ENCODE measurements at places on chromosomes 16 and 17. TPM values are rescaled to one million over a fixed set of nuclear protein-coding genes. Genes with fewer than 3 reads are reported as not detected.

Gene RCVRN
- total RNA-seq = not detected

Gene CCL17
- not detected for total RNA-seq

DNA sequence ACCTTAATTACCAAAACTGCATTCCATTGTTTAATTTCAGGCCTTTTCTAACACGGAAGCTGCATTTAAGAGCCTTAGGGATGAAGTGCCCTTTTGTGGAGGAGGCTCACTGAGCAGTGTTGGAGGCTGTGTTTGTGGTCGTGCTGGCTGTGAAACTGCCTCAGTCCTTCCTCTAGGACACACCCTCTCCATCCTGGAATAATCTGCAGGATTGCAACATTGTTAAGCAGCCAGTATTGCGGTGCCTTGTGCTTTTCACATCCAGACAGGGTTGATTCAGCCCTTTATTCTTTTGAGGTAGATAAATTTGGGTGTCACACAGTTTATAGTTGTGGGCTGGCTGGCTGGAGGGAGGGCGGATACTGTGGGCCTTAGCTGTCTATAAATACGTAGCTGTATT is 141.6 kb downstream of the CDRT15L2 start:
- peak; percentile 4 for DNase-seq

GRCh38 chr16:2514333-2515179 is 804 bp downstream of the ATP6V0C start:
- no peak for DNase-seq

DNA sequence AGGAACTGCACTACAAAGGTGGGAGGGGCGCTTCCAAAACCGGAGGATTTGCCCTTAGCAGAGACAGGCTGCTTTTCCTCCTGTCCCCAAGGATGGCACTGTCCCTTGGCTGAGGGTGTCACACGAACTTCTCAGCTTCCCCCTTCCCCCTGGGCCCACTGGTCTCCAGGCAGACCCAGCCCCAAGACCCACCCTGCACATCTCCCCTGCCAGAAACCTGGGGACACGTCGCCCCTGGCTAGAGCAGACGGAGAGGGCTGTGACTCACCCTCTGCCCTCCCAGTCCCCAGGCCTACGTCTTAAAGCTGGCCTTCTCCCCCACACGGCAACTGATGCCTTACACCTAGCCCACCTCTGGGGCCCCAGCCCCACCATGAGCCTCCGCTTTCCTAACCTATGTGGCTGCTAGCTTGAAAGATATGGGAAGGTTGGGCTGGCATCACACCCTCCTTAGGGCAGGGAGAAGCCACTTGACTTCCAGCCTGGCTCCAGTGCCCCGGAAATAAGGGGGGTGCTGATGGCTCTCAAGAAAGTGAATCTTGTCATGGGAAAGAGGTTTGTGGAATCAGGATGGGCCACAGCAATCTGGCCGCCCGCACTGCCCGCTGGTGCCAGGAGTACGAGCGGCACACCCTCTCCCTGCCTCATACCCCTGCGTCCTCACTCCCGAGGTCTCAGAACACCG is 4.6 kb downstream of the ZNF319 start:
- no peak for DNase-seq

- DNase-seq = no peak
Observed at GRCh38 chr17:69317625-69318024, 9.3 kb downstream of the ABCA5 start.

DNA sequence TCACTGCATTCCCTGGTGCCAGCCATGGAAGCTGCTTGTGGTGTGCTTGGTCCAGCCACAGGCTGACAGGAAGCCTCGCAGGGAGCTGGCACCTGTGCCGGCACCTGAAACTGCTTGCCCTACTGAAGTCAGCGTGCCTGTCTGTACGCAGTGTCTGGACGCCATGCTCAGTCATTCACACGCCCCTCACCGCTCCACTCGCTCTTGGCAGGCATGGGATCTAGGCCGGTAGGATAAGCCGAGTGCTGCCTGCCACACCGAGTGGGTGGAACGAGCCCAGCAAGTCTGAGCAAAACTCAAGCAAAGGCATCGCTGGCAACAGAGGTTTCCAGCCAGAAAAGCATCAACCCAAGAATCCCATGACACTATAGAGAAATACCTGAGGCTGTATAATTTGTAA is 350.6 kb downstream of the CDH11 start:
- DNase-seq = no peak

DNA sequence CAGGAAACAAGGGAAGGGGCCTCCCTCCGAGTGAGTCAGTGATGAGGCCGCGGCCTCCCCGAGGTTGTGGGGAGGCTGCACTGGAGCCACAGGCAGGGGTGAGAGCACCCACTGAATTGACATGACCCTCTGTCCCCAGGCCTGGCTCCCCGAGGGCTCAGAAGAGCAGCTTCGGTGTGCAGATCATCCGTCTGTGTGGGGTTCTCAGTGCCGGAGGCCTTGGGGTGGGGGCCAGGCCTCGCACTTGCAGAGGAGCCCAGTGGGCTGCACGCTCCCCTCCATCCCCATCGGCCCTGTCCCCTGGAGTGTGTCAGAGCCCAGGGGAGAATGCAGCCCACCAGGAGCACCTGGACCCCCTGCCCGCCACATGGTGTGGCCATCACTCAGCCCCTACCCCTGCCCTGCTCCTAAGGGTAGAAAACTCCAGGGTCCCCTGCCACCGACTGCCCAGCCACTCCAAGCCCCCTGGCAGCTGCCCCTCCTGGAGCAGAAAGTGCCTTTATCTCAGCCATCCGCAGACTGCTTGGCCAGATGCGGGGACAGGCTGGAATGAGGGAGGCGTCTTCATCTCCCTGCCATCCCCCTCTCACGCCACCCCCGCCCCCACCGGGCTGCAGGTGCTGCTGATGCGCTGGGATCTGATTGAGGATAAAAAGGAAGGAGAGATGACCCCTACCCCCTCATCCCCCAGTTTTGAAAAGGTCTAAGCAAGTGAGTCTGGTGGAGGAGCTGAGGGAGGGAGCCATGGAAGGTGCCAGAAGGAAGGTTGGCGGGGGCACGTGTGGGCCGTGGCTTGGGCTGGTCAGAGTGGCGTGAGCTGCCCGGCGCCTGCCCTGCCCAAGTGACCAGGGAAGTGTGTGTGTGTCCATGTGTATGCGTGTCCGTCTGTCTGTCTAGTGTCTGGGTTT is 358.3 kb downstream of the SEC14L1 start:
- no peak for DNase-seq

GRCh38 chr16:85428168-85428898 is 184.8 kb upstream of the GSE1 start:
- DNase-seq = no peak

- no peak for DNase-seq
Observed at GRCh38 chr17:81593105-81593871, 41.1 kb upstream of the FAAP100 start.

DNA sequence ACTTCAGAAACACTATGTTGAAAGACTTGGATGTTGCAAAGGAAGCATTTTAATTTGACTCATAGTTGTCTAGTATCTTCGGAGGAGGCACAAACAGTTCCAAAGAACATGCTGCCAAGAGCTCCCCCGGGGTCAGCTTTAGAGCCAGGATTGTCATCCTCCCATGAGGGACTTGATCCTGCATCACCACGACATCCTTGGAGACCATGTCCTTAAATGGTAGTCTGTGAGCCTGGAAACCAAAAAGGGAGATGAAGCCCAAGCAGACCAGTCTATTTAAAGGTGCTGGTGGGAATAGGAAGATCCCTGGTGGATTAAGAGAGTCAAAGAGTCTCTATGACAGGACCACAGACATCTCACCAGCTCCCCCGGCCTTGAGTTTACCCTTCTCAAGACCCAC is 33.3 kb upstream of the DYNLRB2 start:
- no peak for DNase-seq

DNA sequence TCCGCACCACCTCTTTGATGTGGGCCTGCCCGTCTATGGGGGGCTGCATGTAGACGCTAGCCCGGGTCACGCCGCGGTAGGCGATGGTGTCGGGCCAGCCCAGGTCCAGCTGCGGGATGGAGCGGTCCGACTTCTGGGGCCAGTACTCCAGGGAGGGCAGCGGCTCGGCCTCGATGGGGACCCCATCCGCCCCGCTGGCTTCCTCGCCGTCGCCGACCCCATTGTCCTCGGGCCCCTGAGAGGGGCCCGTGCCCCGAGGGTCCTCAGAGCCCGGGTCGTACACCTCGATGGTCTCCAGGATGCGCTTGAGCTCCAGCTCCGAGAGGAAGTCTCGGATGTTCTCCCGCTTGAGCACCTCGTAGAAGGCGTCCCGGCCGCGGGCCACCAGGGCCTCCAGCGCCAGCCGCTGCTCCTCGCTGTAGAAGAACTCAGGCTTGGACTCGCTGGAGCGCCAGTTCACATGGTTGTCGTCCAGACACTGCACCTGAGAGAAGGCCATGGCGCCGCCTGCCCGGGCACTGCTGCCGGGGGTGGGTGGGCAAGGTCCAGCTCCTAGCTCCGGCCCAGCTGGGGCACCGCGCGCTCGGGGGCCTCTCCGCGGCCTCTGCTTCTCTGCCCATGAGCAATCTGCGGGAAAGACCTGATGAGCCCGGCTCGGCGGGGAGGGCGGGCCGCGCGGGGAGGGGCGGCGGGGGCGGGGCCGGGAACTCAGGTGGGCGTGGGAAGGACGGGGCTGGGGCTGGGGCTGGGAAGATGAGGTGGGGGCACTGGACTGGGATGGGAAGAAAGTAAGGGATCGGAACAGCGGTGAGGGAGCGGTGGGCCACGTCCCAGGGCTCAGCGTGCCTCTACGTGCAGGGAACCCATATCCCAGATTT is 782 bp downstream of the FAM83G start:
- no peak for DNase-seq

- DNase-seq = no peak
Observed at GRCh38 chr17:50125420-50125997, 4.5 kb downstream of the SAMD14 start.

Measured in LHCN-M2 (cell line).